ENCODE measurements at places on chromosomes 1 and 21.

- no peak for DNase-seq
Measured at GRCh38 chr1:19081218-19081893, 124.9 kb upstream of the IFFO2 start.

- no peak for DNase-seq
Measured at GRCh38 chr1:59062743-59063142, 234.2 kb upstream of the FGGY start.

- DNase-seq = no peak
Measured at GRCh38 chr1:162019006-162019405, 4.7 kb downstream of the OLFML2B start.

- peak; percentile 31 for DNase-seq
Measured at GRCh38 chr1:27598902-27599528, 4.9 kb downstream of the AHDC1 start.

GRCh38 chr1:156508955-156509234 is 8.3 kb upstream of the MEF2D start:
- DNase-seq = no peak

DNA sequence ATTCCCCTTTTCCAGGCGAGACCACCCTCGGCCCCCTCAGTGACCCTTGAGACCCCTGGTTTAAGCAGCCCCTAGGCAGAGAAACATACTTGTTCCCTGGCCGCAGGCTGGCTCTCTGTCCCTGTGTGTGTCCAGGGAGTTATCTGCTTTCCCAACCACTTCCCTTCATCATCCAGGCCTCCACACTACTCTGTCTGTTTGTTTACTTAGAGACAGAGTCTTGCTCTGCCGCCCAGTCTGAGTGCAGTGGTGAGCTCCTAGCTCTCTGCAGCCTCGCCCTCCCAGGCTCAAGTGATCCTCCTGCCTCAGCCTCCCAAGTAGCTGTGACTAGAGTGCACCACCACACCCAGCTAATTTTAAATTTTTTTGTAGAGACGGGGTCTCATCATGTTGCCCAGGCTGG is 5.8 kb upstream of the VWA1 start:
- DNase-seq = no peak

DNA sequence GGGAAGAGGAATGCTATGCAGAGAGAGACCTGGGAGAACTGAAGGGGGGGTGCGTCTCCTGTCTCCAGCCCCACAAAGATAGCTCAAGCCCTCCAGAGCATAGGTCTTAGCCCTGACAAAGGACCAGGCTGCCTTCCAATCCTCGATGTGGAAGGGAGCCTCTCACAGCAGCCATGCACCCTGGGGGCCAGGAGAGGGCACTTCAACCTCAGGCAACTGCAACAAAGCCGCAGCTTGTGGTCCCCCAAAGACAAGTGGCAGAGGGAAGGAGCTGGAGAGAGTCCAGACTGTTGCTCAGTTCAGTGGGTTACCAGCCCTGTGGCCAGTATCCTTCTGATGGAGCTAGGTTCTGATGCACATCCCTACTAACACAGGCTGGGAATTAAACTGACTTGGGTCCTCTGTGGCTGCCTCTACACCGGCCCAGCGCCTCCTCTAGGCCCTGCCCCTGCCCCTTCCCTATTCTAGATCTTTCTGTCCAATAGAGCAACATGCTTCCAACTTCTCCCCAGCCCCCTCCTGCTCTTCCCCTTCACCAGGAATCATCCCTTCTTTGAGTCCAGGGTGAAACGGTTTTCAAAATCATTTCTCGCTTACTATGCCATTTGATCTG is 100.7 kb upstream of the SPATA6 start:
- DNase-seq = no peak

DNA sequence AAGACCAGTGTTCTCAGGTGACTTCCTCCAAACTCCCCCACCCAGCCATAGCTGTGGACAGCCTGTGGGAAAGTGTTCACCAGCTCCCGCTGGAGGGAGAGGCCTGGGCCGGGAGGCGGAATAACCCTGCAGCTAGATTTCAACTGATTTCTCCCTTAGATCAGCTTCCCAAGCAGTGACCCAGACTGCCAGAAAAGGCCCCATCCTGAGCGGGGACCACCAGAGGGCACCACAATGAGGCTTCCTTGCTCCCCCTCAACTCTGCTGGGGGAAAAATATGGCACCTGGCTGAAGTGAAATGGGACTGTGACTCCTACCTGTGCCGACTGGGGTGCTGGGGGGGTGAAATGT is 50.8 kb downstream of the RHBG start:
- peak; percentile 33 for DNase-seq

GRCh38 chr21:38956856-38957571 is 151.3 kb downstream of the ETS2 start:
- no peak for DNase-seq

DNA sequence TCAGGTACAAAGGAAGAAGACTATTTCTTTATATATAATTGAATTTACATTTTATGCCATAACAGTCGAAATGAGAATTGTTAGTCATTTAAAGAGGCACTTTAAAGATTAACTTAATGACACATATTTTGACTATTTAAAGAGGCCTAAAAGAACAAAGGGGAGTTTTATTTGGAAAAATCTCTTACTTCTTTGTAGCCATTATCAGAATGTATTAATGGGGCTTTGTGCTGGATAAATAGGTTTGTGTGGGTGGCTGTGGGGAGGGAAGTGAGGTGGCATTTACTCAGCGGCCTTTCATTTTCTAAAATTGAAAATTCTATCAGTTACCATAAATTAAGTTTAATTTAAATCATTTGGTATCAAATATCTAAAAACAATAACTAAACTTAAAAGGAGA is 462.2 kb upstream of the CXADR start:
- no peak for DNase-seq
